Cerebellar nuclear complex (tissue), 1 donor: ENCODE measurements at places on chromosomes 7 and 10.

GRCh38 chr7:50226669-50227068 lies 77.8 kb upstream of the IKZF1 start:
- no peak for DNase-seq

DNA sequence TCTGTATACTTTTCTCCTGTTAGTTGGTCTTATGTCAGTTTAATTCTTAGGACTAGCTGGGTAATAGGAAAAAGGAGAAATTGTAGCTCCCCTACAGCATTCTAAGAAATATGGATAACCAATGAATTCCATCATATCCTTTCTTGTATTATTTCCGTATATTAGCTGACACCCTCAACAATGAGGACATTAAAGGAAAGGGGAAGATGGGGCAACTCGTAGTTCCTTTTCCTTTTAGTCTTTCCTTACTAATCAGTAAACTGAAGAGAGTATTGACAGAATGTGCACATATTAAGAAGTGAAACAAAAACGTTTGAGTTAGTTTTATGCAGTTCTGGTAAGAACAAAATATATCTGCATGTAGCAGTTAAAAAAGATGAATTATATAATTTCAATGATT lies 35.1 kb upstream of the C10orf67 start:
- DNase-seq, result no peak

GRCh38 chr7:50329775-50330174 lies 25.3 kb downstream of the IKZF1 start:
- DNase-seq, result no peak

- no peak for DNase-seq
Measured at GRCh38 chr7:150806863-150807262, 6.3 kb downstream of the TMEM176A start.

DNA sequence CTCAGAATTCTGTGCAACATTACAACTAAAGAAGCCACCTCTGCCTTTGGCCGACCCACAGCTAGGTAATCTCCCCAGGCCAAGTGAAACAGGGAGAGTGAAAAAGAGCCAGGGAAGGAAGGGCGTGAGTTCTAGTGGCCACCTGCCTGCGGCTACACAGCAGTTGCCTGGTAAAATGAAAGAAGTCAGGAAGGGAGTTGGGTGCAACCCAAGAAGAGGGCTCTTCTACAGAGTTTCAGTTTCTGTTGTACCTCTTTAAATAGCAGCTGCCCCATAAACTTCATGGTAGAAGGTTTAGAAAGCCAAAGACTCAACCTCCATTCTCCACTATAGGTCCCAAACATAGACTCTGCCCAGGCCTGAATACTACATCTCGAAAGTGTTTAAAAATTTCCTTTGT lies 76.2 kb upstream of the TMEM168 start:
- no peak for DNase-seq

- DNase-seq, result no peak
Measured at GRCh38 chr10:91800756-91801155, 2.5 kb downstream of the TNKS2 start.

DNA sequence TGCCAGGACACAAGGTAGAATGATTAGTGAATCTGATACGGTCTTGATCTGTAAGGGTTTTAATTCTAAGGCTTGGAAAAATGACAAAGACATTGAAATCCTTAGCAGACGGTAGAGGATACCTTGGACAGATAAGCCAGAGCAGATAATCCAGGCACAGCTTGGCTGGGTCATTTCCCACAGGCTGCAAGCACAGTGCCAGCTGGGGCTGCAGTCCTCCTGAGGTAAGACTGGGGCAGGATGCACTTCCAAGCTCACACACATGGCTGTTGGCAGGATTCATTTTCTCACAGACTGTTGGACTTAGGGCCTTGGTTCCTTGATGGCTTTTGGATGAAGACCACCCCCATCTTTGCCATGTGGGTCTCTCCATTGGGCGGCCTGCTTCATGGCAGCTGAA lies 63.2 kb upstream of the BMPER start:
- DNase-seq, result no peak

GRCh38 chr10:21681156-21681555 lies 147.1 kb downstream of the MLLT10 start:
- no peak for DNase-seq

- no peak for DNase-seq
Measured at GRCh38 chr10:88944813-88945212, 7.8 kb downstream of the ACTA2 start.

GRCh38 chr10:25696013-25696708 lies 237.9 kb upstream of the MYO3A start:
- no peak for DNase-seq

- DNase-seq, result no peak
Measured at GRCh38 chr7:80884511-80885195, 34.2 kb downstream of the SEMA3C start.

GRCh38 chr7:128123291-128124037 lies 92.2 kb upstream of the LRRC4 start:
- DNase-seq, result no peak

- DNase-seq, result no peak
Measured at GRCh38 chr7:29884399-29885272, 78.3 kb downstream of the WIPF3 start.

DNA sequence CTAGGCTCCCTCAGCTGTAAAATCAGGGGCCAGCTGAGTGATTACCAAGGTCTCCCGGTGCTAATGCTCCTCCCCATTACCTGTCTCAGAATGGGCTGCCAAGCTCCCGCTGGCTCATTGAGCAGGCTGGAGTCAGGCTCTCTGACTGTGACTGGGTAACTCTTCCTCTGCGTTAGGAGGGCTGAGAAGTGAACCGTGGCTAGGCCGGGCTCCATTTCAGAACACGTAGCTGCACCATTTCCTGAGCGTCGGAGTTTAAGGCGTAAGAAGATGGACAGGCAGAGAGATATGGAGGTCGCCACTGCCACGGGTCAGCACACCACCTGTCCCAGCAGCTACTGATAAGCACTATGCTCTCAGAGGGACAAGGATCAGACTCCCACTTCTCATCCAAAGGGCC lies 250.3 kb downstream of the TCERG1L start:
- DNase-seq, result no peak

DNA sequence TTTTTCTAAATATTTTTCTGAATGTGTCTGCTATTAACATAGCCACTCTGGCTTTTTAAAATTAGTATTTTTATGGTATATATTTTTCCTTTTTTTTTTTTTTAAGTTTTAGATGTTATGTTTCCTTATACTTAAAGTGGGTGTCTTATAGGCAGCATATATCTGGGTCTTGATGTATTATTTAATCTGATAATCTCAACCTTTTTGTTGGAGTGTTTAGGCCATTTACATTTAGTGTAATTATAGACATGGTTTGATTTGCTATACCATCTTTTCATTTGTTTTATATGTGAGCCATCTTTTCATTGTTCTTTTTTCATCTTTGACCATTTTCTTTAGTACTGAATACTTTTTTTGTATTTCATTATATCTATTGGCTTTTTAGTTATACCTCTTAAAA lies 45.0 kb downstream of the TRUB1 start:
- DNase-seq, result no peak

- no peak for DNase-seq
Measured at GRCh38 chr7:110974441-110974840, 116.5 kb upstream of the LRRN3 start.

DNA sequence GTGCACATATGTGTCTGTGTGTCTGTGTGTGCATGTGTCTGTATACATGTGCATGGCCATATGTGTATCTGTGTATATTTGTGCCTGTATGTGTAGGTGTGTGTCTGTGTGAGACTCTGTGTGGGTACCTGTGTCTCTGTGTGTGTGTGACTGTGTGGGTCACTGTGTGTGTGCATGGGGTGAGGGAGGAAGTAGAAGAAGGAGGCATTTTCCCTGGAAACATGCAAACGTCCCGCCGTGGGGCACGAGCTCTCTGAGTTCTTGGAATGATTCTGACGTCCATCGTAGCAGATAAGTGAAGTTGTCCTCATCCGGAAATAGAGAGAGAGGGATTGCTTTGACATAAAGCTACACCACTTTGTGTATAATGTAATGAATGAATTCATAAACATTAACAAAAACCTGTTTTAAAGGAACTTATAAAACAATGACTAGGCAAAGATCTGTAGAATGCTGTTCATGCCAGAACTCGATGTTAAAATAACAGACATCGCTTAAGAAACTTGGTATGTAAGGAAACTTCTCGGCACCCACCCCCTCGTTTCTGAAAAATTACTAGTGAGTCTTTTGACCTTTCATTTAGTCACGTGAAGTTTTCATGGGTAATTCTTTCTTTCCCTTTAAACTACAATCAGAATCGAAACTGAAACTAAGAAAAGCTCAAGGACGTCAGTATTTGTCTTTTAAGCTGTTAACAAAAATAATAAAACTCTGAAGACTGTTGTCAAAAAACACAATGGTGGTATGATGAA lies 43.6 kb upstream of the KLF6 start:
- no peak for DNase-seq

GRCh38 chr10:119020627-119020946 lies 8.9 kb upstream of the NANOS1 start:
- no peak for DNase-seq

DNA sequence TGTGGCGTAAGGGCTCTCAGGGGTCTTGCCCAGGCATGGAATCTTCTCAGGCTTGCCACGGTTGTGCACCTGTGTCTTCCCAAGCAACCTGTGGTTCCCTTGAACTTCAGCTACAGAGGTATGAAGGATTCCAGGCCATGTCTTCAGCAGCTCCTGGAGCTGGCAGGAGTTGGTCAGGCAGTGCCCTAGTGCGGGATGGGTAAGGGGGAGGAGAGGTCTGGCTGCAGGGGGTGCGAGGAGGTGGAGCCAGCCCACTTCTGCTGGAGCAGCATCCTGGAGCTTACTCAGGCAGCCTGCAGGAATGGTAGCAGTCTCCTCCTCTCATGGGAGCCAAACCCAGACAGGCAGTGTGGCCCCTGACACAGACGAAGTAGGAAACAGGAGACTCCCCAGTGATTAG lies 3.8 kb upstream of the TRIL start:
- DNase-seq, result no peak

- no peak for DNase-seq
Measured at GRCh38 chr10:93999401-93999851, 5.7 kb downstream of the PLCE1 start.
